ENCODE measurements at places on chromosomes 6 and 20.
A peak's percentile ranks its signal among the peaks of the same experiment; 100 is the strongest.

DNA sequence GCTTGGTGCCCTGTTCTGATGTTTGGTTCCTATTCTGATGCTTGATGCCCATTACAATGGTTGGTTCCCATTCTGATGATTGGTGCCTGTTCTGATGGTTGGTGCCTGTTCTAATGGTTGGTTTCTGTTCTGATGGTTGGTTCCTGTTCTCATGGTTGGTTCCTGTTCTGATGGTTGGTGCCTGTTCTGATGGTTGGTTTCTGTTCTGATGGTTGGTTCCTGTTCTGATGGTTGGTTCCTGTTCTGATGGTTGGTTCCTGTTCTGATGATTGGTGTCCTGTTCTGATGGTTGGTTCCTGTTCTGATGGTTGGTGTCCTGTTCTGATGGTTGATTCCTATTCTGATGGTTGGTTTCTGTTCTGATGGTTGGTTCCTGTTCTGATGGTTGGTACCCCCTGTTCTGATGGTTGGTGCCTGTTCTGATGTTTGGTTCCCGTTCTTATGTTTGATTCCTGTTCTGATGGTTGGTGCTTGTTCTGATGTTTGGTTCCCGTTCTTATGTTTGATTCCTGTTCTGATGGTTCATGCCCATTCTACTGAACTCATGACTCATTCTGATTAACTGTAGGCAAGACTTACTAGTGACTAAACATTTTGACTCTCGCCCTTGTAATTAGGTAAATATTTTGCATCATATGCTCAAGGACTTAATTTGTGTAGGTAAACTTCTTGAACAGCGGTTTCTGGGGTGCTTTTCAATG lies 146.2 kb downstream of the DLL1 start:
- DNase-seq = no peak

DNA sequence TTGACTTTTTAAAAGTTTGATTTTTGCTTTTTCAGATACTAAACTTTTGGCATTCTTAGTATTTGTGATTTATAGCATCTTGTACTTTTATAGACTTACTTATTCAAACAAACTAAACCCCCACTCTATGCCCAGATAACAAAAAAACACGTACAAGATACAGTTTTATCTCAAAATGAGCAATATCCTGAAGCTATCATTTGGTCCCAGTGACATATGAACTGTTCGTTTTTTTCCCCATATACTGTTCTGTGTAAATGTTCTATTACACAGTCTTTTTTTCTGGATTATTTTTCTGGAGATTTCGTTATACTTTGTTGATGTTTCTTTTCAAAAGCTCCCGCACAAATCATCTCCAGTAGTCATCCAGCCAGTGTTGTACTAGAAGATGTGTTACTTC lies 27.3 kb upstream of the SERINC3 start:
- no peak for DNase-seq

DNA sequence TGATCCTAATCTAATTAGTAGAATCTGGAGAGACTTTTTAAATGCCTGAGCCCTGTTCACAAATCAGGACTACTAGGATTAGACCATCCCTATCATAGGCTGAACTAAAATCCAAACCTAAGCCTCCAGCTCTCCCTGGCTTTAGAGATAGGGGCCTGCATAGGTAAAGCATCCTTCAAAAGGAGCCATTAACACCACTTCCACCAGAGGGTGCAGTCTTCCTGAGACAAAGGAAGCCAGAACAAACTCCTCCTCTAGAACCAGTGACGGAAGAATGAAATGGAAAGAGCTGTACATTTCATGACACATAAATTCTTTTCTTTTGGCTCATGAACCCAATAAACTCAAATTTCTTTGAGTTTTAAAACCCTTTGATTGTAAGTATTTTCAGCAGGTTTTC lies 291.2 kb upstream of the ADGRB3 start:
- DNase-seq = peak; percentile 48

DNA sequence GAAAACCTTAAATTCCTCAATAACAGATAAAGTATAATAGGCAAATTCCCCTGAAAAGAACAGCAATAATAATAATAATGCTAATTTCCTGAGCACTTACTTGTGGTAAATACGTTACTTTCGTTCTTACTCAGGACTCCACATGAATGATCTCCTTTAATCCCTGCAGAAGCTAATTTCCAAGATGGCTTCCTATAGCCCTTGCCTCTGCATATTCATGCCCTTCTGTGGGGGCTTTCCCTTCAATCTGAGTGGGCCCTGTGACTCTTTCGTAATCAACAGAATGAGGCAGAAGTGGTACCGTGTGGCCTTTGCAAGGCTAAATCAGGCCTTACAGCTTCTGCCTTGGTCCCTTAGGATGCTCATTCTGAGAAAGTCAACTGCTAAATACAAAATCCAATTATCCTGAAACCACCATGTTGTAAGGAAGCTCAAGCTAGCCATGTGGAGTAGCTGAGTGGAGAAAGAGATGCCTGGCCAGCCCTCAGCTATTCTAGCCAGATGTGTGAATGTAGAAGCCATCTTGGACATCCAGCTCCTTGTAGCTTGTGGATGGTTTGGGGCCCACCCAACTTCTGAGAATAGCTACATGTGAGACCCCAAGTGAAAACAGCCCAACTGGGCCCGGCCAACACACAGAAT lies 50.5 kb downstream of the MCUR1 start:
- DNase-seq = no peak

DNA sequence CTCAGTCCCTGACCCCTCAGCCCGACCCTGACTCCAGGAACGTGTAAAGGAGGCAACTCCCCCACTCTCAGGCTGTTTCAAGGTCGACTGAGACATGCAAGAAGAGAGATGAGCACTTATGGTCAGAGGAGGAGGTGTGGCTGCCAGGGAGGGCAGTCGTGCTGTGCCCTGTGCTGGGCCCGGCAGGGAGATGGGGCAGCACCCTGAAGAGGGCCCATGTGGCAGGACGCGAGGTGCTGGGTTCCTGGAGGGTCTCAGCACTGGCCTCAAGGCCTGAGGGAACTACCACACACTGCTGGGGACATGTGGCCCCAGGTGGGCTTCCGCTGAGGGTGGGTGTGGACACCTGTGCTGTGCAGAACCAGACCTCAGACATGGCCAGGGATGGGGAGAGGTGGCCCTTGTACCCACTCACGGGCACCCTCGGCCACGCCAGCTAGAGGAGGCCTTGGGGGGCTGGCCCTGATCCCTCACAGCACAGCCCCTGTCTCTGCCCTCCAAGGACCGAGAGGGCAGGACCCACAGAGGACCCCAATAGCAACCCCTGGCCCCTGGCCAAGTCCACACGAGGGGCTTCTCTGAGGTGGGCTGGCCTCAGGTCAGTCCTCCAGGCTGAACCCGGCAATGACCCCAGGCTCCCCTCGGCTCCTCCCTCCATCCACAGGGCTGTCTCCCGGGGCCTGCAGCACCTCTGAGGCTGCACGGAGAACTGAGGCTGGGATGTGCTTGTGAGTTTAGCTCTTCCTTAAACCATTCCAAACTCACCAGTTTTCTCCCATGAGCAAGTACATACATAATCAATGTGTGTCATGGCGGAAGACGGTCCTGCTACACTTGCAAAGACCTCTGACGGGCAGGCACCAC lies 8.7 kb downstream of the SLC2A4RG start:
- no peak for DNase-seq

- DNase-seq = no peak
Measured at GRCh38 chr6:116036075-116036773, 24.5 kb downstream of the FRK start.

DNA sequence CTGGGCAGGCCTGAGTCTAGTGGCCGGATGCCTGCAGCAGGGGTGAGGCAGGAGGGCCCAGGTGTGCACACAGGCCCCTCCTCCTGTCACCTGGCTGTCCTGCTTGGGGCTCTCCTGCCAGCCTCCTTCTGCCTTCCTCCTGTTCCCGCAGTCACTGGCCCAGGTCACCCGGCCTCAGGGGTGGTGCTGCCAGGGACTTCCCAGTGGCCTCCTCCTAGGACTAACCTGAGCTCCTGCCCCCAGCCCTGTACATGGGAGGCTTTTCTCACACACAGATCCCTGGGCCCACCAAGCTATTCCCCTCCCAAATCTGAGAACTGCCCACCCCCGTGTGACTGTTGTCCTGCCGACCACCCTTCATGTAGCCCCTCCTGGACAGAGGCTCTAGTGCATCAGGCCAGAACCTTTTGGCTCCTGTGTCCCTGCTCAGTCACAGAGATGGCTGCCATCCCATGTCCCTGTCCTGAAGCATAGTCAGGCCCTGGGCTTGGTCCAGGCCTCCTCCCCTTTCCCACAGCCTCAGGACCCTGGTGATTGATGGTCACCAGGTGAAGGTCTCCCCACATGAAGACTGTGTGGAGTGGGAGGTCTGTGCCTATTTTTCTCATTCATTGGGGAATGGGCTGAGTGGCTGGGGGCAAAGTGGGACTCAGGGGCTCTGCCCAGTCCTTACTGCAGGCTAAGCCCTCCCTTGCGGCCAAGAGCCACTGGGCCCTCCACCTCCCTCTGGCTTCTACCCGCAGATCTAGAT lies 1.1 kb upstream of the ULBP1 start:
- no peak for DNase-seq

DNA sequence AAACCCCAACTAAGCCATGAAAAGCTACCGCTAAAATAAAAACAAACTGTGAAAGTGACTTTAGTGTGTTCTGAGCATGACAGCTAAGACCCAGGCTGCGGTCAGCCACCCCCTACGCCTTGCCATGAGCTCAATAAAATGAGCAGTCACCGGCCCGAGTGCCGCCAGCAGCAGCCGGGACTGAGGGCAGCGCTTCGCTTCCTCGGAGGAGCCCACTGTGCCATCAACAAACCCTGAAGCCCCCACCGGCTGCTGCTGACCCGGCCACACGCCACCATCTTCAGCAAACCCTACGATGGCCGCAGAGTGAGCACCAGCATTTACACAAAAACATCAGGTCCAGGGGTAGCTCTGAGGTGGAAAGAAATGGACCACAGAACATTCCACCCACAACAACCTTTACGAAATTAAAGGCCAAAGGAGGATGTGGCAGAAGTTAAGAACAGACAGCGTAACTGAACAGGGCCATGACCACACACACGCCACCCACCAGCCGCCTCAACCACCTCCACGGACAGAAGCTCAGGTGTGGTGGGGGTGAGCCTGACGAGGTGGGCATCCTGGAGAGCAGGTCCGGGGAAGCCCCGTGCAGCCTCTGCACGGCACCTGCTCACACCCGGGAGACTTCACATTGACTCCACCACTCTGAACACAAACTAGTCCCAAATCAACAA lies 67.0 kb downstream of the THBS2 start:
- DNase-seq = no peak

- DNase-seq = peak; percentile 82
Measured at GRCh38 chr6:36094753-36095496, 35.4 kb upstream of the MAPK13 start.

DNA sequence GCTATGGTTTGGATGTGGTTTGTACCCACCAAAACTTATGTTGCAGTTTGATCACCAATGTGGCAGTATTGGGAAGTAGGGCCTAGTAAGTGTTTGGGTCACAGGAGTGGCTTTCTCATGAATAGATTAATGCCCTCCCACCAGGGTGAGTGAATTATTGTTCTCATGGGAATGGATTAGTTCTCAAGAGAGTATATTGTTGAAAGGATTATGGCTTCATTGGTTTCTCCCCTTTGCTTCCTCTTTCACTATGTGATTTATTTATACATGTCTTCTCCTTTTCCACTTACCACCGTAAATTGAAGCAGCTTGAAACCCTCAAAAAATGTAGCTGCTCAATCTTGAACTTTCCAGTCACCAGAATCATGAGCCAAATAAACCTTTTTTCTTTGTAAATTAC lies 10.8 kb downstream of the UFL1 start:
- DNase-seq = no peak

DNA sequence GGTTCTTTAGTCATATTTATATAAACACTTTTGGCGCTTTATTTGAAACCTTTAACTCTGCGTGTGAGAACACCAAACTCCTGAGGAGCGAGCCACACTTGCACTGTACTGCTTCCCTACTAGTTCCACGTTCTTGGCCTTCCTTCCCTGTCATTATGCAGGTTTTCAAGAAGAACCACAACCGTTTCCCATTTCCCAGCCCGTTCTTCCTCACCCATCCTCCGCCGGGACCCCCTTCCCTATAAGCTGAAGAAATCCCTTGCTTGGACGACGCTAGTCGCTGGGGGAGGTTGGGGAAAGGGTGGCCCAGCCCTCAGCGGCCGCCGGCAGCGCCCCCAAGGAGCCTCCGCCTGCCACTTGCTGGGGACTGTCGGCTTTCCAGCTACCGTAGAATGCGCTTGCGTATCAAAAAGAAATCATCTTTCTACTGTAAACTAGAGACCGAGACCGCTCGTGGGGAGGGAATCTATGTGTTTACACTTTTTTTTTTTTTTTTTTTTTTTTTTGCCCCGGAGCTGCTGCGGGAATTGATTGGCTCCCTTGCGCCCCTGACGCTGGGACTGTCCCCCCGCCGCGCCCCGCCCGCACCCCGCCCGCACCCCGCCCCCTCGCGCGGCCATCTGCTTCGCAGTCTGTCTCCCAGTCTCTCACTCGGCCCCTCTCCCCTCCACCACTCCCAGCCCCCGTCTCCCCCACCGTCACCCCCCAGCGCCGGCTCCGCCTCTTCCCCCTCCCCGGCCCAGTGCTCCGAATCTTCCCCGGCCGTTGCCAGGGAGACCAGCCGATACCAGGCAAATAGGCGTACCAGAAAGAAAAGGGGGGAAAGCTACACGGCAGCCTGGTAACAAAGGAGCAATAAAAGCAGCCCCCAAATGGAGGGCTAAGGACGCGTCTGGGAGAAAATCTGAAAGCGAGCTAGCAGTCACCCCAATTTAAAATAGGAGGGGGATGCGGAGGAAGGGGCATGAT lies 2.3 kb upstream of the MARCKS start:
- no peak for DNase-seq

GRCh38 chr20:12331236-12331635 lies 413.5 kb downstream of the BTBD3 start:
- no peak for DNase-seq

DNA sequence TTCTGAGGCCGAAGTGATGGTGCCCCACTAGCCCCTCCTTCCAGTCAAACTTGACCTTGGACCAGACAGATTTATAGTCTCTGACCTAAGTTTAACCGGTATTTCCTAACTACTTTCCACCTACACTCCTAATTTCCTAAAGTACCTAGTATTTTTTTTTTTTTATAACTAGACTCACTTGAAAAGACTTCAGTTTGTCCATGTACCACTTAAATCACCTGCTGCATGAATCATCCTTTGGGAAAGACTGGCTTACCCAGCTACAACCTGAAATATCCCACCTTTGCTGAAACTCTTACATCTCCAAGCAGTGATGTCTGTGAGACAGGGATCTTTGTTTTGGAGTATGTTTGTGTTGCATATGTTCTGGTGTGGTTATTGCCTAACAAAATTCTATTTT lies 71.1 kb downstream of the ZDHHC14 start:
- DNase-seq = no peak
